Glomerular endothelial cell (primary cell): ENCODE measurements at places on chromosomes 7 and 10. TPM values are rescaled to one million over a fixed set of nuclear protein-coding genes. Genes with fewer than 3 reads are reported as not detected.

The CNNM1 gene
- total RNA-seq: 0.24 TPM in 1 of 2 replicates, not detected in the other

The ST8SIA6 gene
- 0.76 TPM in 1 of 2 replicates, not detected in the other for total RNA-seq

GRCh38 chr7:153832160-153832559 is 220.0 kb upstream of the DPP6 start:
- DNase-seq: no peak

DNA sequence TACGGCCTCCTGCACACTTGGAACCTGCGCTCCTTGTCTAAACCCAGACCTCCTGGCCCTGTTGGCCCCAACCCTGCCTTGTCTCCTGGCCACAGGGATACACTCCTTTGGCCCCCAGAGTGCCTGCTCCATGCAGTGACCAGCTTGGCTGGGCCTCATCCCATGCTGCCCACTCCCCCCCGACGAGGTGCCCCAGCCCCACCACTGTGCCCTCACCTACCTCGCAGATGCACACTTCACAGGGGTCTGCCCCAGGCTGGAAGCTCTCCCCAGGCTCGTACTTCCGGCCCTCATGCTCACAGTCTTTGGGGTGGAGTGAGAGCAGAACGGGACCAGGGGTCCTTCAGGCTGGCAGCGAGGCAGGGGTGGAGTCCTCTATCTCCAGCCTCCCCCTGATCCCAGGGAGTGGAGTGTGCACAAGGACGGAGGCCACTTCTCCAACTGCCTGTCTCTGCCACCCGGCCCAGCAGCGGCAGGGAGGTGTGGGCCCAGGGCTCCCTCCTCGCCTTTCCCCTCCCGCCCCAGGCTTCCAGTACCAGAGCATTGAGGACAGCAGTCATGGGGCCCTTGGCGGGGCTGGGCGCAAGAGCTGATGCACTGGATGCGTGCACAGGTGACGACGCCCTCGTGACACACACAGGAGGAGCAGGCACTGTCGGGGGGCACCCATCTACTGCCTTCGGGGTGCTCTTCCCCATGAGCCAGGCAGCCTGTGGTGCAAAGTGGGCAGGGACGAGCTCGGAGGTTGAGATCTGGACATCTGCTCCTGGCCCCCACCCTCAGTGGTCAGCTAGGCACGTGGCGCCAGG is 22.1 kb downstream of the ATP6V1F start:
- no peak for DNase-seq

The NACAD gene
- 7.3 and 7.9 TPM in 2 replicates for total RNA-seq

The DENND2A gene
- 0.58 and 5.3 TPM in 2 replicates for total RNA-seq

DNA sequence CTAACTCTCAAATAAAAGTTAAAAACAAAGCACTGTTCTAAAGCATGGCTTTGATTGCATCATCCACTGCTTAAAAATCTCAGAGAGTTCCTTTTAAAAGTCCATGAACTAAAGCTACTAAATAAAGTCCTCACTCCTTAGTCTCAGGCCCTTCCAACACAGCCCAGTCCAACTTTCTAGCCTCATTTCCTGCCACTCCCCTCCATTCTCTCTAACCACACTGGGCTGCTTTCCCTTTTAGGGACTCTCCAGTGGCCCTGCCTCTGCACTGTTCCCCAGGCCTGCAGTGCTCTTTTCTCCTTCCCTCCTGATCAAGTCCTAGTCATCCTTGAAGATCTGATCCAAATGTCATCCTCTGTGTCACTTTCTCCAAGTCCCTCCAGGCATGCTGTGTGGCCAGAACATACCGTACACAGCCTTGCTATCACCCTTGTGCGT is 56.9 kb upstream of the PPP1R3C start:
- DNase-seq: no peak

The GIMAP5 gene
- 27.1 and 28.6 TPM in 2 replicates for total RNA-seq

DNA sequence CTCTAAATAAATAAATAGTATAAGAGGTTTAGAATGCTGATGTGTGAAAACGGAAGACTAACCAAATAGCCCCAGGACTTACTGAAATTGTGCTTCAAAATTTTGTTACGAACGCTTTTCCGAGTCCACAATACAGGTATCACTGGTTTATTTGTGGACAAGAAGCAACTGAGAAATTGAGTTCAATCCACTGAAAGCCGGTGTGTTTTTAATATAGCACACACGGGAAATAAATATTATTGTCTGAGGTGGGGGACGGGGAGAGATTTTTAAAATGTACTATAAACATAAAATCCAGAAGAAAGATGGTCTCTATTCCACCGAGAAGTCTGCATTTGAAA is 598 bp downstream of the SLC16A12 start:
- DNase-seq: no peak

The SAMD9L gene
- 22.6 and 43.6 TPM in 2 replicates for total RNA-seq

The TDRD1 gene
- total RNA-seq: 0.06 TPM in 1 of 2 replicates, not detected in the other

DNA sequence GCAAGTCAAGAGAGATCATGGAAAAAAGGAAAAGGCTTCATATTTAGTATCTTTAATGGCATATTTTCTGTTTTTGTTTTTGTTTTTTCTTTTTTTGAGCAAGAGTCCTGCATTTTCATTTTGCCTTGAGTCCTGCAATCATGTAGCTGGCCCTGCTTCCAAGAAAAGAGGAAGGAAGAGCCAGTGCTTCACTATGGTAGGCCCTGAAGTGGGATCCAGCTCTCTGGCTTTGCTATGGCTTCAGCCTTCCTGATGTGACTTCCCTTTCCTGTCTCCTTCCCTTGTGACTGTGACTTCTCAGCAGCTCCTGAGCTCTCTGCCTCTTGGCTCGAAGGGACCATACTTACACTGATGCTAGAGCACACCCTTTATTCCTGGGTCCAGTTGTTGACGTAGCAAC is 512.3 kb downstream of the INHBA start:
- no peak for DNase-seq

- DNase-seq: peak; percentile 50
Measured at GRCh38 chr7:75937958-75938786, 23.2 kb downstream of the POR start.

GRCh38 chr7:37448011-37448635 is 541 bp downstream of the ELMO1 start:
- no peak for DNase-seq

- no peak for DNase-seq
Measured at GRCh38 chr10:61943674-61944378, 42.3 kb downstream of the ARID5B start.

The UNCX gene
- not detected in 2 replicates for total RNA-seq

GRCh38 chr7:64870656-64871055 is 32.4 kb upstream of the ZNF273 start:
- DNase-seq: no peak

- no peak for DNase-seq
Measured at GRCh38 chr7:100881136-100881535, 6.2 kb downstream of the SRRT start.

GRCh38 chr7:111678281-111678680 is 116.0 kb upstream of the IMMP2L start:
- no peak for DNase-seq

- DNase-seq: no peak
Measured at GRCh38 chr10:106410331-106410730, 754.2 kb downstream of the SORCS1 start.

- DNase-seq: no peak
Measured at GRCh38 chr7:36535866-36536664, 146.4 kb downstream of the ANLN start.

DNA sequence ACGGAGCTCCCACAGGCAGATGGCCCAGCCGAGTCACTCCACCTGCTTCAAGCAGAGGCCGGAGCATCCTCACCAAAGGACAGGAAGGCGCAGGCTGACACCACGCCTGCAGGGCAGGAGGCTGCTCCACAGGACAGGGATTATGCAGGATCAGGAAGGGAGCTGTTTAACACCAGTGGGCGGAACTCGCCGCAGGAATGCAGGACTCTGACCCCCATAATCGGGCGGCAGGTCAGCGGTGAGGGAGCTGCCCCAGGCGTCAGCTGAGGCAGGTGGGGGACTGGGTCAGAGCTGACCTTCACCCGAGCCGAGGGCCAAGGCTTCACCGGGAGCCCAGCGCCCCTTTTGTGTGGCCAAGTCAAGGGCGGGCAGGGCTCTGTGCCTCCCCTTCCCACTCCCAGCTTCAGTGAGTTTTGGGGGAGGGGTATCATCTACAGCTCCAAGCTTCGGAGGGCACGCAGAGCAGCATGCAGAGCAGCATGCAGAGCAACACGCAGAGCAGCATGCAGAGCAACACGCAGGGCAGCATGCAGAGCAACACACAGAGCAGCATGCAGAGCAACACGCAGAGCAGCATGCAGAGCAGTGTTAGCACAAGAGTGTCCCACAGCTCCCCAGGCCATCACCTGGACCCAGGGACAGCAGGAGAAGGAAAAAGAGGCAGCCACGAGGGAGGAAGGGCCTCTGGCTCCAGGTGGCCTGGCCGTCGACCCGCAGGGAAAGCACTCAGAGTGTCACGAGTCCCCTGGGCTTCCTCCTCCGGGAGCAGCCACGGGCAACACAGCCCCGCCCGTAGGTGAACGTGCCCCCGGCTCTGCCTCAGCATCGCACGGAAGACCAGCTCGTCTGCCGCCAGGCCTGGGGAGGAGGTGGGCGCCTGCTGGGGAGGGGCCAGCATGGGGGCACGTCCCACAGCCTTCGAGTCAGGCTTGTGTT is 151.7 kb upstream of the PPP2R2D start:
- no peak for DNase-seq
